ENCODE measurements at places on chromosomes 1 and 21.
A peak's percentile ranks its signal among the peaks of the same experiment; 100 is the strongest.

DNA sequence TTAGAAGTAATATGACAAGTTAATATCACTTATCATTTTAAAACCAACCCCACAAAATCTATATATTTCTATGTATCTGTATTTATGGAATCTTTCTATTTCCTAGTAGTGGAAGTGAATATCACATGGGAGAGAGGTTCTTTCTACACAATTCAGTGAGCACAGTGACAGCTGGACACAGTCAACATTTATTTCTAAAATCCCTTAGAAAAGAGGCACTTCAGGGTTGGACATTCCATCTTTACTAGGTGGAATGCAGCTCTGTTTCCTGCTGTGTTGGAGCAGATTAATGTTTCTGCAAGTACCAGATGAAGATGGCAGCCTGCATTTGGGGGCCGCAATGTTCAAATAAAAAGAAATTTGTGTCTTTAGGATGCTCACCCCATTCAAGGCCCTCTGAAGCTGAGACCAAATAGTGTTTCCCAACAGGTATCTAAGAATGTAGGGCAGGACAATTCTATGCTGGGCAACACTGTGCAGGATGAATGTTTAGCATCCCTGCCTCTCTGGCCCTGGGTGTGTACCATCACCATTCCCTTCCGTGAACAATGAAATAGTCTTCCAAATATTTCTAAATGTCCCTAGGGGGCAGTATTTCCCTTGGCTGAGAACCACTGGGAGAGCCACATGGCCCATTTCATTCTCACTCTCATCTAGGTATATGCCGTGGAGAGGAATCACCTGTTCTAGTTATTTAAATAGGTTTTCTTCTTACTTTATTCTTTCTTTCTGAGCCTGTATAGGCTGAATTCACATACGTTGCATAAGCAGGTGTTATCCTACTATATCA lies 394.8 kb downstream of the PRDM2 start:
- DNase-seq: no peak

DNA sequence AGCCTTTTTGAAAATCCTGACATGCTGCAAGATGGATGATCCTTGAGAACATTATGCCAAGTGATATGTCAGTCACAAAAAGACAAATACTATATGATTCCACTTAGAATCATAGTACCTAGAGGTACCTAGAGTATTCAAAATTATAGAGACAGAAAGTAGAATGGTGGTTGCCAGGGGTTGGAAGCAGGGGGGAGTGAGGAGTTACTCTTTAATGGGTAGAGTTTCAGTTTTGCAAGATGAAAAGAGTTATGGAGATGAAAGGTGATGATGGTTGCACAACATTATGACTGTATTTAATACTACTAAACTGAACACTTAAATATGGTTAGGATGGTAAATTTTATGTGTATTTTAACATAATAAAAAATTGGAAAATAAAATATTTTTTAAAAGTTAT lies 37.9 kb upstream of the PODN start:
- DNase-seq: no peak

- no peak for DNase-seq
Measured at GRCh38 chr1:26734501-26735058, 38.8 kb downstream of the ARID1A start.

GRCh38 chr1:94285031-94285654 lies 47.8 kb upstream of the ARHGAP29 start:
- DNase-seq: no peak

DNA sequence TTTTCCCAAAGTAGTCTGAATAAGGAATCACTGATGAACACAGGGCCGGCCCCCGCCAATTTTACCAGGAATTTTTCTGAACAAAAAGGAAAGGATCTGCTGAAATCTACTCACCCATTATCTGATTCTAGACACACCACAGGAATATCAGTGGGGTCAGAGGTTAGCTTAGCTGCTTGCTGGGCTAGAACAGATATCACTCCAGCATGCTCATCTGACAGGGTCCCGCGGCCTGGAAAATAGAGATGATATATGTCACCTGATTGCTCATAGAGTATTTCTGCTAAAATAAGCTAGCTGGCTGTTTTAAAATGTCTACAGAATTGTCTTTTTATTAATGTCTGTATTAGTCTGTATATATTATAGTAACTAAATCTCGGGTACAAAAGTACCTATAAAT lies 3.7 kb downstream of the LAMTOR5 start:
- DNase-seq: no peak

DNA sequence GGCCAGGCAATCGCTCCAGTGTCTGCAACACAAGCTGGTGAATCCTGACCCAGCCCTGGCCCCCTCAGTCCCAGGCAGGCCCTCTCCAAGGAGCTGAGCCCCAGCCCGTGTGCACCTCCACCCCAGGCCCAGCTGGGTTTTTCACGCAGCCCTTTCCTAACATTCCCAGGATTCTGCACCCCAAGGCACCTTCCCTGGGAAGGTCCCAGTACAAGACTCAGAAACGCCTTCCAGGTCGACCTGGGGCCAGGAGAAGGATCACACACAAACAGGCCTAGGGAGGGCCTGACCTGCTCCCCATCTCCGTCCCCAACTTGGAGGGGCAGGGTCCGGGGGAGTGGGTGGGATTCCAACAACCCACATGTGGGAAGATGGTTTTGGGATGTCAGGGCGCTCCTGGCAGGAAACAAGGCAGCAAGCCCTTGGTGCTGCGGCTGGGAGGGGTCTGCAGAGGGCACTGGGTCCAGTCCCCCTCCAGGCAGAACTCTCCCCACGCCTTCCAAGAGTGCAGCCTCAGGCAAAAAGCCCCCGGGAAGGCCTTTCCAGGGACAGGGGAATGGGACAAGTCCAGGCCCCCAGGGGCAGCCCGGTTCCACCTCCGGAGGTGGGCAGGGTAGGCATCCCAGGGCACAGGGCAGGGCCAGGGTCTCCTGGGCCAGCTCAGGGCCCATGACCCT lies 58.3 kb downstream of the KCNAB2 start:
- no peak for DNase-seq

DNA sequence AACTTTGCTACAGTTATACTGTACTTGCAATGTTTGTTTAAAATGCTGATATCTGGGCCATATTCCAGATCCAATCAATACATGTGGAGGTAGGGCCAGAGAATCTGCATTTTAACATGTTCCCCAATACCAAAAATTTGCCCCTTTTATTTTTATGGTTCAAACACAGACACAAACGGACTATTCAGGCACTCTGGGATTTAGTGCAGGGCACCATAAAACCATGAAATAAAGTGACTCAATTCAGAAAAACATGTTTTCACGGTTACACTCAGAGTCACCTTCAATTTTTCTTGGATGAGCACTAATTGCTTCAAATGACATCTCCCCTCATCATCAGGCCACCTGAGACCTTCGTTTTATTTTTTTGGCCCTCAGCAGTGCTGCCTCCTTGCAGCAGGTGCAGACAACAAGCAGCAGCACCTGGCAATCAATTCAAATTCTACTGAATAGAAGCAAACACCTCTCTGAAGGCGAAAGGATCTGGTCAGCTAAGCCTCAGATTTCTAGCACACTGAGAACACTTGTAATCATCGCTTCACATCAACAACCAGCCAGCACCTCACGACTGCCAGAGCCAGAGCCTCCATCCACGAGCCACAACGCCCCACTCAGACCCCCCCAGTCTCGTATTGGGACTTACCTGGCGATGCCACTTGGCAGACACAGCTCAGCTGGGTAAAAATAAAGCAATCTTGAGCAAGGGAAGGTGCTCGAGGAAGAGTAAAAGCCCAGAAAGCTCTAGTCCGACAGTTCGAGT lies 1.1 kb downstream of the ERO1B start:
- peak; percentile 13 for DNase-seq

DNA sequence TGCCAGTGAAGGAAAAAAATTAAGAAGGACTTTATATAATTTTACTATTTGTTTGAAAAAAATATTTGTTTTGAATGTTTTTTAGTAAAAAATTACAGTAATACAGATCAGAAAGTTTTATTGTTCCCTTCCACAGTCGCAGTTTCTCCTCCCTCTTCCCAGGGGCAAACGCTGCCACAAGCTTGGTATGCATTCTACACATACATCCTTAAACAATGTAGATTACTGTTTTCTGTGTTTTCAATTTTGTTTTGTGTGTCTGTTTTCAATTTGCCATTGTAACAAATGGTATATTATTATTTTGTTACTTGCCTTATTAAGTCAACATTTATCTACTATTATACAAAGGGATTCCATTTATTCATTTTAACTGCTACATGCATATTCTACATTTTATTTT lies 257.1 kb downstream of the HMCN1 start:
- no peak for DNase-seq

DNA sequence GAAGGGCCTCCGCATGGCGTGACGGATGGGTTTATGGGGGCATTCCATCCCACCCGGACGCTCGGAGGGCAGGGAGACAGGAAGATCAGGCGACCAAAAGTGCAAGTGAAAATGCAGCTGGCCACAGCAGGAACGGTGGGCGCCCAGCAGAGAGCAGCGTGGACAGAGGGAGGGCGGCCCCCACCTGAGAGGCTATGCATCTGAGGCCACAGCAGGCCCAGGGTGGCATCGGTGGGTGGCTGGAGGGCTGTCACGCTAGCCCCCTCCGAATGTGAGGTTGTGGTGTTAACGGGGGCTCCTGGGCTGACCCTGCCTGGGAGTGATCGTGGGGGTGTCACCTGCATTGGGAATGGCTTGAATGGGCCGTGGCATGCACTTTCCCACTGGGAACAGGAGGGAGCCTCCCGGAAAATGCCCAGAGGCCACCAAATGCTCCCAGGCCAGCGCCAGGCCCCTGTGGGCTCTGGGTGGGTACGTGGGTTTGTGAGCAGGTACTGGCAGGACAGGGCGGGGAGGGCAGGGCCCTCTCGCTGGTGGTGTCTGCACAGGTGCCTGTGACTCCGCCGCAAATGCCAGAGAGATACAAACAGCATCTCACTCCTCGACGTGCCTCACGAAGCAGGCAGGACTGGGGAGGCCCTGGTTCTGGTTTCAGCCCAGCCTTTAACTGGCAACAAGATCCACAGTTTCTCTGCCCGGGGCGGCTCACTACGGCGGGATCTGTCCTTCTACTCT lies 172.8 kb downstream of the PRDM16 start:
- DNase-seq: no peak

- DNase-seq: no peak
Measured at GRCh38 chr1:161531986-161532643, 7.8 kb downstream of the HSPA6 start.

DNA sequence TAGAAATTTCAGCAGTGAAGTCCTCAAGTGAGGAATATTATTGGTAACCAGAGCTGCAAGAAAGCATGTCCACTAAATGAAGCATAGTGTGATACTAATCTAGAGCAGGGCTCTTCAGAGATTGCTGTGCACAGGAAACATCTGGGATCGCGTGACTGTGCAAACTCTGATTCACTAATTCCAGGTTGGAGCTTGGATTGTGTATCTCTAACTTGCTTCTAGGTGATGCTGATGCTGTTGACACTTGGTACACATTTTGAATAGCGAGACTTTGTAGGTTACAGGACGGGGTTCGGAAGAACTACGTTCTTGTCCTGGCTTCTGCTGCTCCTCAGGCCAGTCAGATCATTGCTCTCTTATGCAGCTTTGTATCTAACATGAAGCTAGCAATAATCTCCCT lies 66.5 kb downstream of the PRRX1 start:
- no peak for DNase-seq

- no peak for DNase-seq
Measured at GRCh38 chr1:172870901-172871606, 179.7 kb downstream of the TNFSF18 start.

- DNase-seq: no peak
Measured at GRCh38 chr1:63640633-63641567, 47.7 kb downstream of the PGM1 start.

- no peak for DNase-seq
Measured at GRCh38 chr1:54995013-54995760, 3.5 kb upstream of the BSND start.

- no peak for DNase-seq
Measured at GRCh38 chr1:6481820-6482219, 9.6 kb downstream of the PLEKHG5 start.

GRCh38 chr1:92754000-92754718 lies 30.7 kb downstream of the EVI5 start:
- no peak for DNase-seq

GRCh38 chr1:18646091-18646785 lies 15.6 kb downstream of the PAX7 start:
- no peak for DNase-seq

DNA sequence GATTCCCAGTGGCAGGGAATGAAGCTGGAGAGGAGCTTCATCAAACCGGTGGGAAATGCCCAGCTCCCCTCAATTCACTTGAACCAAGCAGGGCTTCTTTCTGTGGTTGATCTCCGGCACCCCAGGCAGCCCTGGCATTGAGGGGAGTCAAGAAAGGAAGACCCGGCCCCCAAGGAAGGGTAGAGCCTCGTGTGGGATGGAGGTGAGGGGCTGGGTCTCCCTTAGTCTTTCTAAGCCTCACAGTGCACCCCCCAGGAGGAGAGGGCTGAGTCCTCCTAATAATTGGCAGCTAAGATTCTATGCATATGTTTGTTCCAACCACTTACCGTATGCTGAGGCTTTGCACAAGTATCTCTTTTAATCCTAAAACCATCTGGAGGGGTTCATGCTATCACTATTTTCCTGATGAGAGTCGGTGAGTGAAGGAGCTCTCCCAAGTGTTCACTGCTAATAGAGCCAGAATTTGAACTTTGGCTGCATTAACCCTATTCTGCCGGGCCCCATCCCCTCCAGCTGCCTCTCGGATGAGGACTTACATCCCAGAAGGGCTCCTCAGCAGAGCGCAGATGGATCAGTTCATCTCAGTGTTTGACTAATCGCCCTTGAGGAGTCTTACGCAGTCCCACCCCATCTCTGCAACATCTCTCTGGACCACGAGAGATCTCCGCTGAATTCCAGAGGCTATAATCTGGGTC lies 33.1 kb upstream of the TMEM51 start:
- DNase-seq: no peak

- DNase-seq: no peak
Measured at GRCh38 chr1:86939406-86939805, 25.0 kb downstream of the HS2ST1 start.

Data from activated CD4-positive, alpha-beta T cell treated with anti-CD3 and anti-CD28 coated beads, Interleukin-2, amount 50 U/mL, for 4 hours (primary cell).